ENCODE measurements at places on chromosomes 11 and 22. TPM values are rescaled to one million over a fixed set of nuclear protein-coding genes. Genes with fewer than 3 reads are reported as not detected.

Gene GGTLC3
- not detected for total RNA-seq

Gene MYBPC3
- total RNA-seq, result 2,802 TPM

Gene KCNJ11
- 13.4 TPM for total RNA-seq

Gene APOA5
- total RNA-seq, result not detected

Gene SPTBN2
- 1.4 TPM for total RNA-seq

Gene CHST1
- 6.5 TPM for total RNA-seq

Gene CCDC188
- 0.17 TPM for total RNA-seq

Gene LIPT2
- total RNA-seq, result 3.3 TPM

Gene MYO7A
- 8.6 TPM for total RNA-seq

All from heart left ventricle (tissue), 16 donors.